ENCODE measurements at places on chromosomes 13 and 19.

GRCh38 chr19:29383696-29384095 lies 142.1 kb upstream of the VSTM2B start:
- DNase-seq: no peak

DNA sequence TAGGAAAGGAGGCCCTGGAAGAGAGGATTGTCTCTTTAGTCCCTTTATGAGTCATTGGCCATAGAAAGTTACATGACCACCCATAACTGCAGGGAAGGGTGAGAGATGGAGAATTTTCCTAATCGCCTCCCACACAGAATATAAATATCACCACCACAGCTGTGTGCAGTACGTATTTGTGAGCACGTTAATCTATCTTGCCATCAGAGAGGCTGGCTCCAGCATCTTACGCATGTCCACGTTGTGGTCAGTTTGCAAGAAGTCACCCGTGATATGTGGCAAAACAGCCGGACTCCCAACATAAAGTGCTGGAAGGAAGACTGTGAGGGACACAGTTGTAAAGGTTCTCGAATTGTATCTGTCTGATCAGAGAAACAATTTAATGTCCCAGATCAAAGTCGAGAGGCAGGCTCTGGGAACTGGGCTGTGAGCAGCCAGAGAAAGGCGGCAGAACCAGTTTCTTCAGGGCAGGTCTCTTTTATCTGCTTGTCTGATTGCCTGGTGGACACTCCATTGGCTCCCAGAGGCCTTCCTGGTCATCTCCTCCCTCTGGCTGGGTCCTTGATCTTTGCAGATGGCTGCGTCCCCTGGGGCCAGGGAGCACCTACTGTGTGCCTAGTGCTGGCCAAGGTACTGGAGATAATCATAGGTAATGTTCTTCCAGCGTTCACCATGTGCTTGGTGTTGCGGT lies 74.9 kb downstream of the SIPA1L3 start:
- DNase-seq: no peak

DNA sequence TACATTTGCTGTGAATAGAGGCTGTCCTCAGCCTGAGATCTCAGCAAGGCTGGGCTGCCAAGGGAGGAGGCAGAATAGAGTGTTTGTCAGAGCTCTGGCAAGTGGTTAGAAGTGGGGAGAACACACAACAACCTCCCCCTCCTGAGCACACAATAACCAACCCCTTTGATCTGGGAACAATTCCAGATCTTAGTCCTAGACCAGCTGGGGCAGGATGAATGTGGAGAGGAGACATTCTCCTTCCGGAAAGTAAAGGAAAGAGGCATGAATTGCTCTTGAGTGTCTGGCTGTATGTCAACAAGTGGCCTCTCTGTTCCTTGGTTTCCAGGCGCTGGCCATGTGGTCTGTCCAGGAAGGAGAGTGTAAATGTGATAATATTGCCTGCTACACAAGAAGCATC lies 114.9 kb upstream of the TMTC4 start:
- DNase-seq: peak; percentile 41

DNA sequence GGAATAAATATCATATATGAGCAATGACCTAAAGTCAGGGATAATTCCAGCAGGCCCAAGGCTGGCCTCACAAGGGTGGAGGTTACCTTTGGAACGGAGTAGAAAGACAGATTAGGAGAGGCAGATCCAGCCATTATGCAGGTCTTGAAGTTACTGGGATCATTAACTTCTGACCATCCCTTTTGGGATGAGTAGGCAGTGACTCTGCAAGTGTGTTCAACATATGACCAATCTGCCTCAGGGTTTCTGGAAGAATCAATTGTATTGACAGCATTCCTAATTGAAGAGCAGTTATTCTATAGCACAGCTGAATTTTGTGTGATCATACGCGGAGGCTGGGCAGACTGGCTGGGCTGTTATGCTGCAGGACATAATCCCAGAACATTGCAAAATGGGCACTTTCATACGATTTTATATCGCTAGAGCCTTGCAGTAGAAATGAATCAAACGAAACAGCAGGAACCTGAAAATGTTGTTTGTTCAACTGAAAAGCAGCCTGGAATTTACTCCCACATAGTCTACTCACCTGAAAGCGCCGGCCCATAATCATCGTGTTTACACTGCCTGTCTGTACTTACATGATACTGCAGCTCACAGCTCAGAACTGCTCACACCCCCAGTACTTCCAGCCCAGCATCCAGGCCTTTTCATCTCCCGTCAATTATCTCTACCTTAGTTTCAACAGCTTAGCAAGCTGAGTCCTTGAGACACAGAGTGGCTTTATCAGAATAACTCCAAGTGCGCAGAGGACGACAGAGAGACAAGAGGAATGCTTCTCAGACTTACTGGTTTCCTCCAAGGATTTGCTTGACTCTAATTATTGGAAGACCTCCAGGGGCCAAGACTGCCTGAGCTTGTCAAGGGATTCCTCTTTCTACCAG lies 556.1 kb downstream of the EFNB2 start:
- DNase-seq: no peak

- no peak for DNase-seq
Observed at GRCh38 chr13:69292789-69293425, 814.7 kb upstream of the ATXN8OS start.

GRCh38 chr13:73809561-73809960 lies 324.6 kb downstream of the KLF12 start:
- peak; percentile 63 for DNase-seq

- DNase-seq: no peak
Observed at GRCh38 chr19:10861103-10861651, 10.2 kb upstream of the CARM1 start.

- no peak for DNase-seq
Observed at GRCh38 chr13:82506805-82507414, 1375.4 kb downstream of the SLITRK1 start.

DNA sequence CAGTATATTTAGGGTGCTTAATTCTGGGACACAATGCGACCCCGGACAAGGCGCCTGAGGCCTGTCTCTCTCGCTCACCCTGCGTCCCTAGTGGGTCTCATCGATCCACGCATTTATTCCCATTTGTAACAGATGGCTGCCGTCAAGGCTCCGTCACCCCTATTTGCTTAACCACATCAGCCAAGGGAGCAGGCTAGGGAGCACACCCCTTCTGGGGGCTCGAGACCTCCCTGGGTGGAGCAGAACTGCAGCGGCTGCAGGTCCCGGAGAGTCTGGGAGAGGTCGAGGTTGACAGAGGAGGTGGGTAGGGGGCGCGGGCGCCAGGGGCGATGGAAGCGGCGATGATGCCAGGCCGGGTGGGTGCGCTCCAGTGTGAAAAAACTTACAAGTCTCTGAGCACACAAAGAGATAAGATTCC lies 507 bp downstream of the ALG5 start:
- DNase-seq: no peak

DNA sequence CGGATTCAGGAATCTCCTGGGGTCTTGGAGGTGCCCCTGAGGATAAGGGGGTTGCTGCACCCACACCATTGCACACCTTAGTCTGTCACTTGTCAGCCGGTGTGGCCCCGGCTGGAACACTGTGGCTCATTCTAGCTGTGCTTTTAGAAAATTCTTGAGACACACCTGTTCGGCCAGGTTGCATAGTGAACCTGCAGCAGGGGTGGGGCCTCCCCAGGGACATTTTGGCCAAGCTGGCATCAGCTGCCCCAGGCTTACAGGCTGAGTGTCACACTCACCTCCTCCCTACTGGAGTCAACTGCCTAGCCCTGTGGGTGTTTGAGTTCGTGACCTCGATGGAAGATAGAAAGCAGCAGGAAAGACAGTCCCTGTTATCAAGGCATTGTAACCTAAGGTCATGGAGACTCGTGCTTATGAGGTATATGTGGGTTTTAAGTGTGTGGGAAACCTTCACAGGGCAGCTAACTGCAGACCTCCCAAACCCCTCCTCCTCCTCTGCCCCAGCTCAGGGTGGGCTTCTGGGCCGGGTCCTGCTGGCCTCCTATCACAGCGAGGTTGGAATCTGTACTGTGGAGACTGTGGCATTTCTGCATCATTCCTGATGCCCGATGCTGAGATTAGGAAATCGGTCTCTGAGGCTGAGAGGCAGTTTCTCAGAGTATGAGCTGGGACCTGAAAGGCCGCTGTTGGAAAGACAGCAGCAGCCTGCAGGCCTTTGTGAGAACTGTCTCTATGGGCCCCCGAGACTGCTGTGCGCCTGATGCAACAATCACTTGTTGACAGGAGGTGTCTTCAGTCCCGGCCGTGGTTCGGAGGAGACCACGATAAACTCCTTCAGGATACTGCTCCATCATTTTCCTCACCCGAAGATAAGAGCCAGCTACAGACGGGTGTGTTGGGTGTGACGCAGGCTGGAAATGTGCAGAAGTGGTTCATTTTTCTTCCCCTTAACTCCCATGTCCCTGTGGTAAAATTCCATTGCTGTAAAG lies 72.2 kb downstream of the ATP11A start:
- DNase-seq: no peak

DNA sequence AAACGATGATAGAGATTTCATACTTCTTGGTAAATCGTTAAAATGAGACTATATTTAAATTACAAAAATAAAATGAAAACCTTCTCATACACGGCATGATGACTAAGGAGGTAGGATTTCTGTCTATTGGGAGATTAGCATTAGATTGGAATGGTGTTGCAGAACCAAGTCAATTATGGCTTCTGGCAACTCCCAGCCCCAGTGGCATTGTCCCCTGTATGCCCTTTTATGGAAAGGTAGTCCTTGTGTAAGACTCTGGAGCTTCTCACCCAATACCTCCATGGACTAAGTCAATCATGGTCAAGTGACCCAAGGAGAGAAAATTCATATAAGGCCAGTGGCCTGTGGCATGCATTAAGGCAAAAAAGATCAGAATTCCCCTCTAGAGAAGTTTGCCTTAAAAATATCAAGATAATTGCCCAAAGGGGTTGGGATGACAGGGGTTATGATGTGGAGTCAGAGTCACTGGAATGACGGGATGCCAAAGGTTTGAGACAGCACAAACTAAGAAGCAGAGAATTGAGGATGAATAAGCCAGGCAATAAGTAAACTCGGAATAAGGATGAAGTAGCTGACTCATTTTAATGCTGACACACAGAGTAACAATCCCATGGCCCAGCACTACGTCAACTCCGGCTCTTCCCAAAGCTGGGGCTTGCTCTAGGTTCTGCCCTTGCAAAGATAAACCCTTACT lies 57.8 kb upstream of the POSTN start:
- peak; percentile 95 for DNase-seq

- no peak for DNase-seq
Observed at GRCh38 chr19:49812452-49812996, 568 bp downstream of the FUZ start.

- DNase-seq: no peak
Observed at GRCh38 chr13:21463424-21463823, 4.3 kb upstream of the ZDHHC20 start.

DNA sequence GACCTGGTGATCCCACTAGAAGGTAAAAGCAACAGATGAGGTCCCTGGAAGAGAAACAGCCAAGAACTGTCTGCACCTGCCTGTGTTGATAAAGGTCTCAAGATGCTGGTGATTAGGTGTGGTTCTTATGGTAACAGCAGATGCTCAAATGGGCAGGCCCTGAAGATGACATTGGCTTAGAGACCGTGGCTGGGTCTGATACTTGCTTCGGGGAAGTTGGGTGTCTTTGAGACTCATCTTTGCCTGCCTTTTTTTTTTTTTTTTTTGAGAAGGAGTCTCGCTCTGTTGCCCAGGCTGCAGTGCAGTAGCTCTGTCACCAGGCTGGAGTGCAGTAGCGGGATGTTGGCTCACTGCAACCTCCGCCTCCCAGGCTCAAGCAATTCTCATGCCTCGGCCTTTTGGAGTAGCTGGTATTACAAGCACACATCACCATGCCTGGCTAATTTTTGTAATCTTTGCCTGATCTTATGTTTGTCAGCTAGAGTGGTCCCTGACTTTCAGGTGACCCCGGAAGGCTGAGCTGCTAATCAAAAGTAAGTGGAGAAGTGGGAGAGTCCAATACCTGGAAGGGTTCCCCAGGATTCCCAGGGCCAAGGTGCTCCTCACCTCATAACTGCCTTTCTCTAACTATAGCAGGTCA lies 7.9 kb downstream of the SLC25A23 start:
- DNase-seq: no peak

- no peak for DNase-seq
Observed at GRCh38 chr13:84705982-84706710, 823.9 kb upstream of the SLITRK1 start.

DNA sequence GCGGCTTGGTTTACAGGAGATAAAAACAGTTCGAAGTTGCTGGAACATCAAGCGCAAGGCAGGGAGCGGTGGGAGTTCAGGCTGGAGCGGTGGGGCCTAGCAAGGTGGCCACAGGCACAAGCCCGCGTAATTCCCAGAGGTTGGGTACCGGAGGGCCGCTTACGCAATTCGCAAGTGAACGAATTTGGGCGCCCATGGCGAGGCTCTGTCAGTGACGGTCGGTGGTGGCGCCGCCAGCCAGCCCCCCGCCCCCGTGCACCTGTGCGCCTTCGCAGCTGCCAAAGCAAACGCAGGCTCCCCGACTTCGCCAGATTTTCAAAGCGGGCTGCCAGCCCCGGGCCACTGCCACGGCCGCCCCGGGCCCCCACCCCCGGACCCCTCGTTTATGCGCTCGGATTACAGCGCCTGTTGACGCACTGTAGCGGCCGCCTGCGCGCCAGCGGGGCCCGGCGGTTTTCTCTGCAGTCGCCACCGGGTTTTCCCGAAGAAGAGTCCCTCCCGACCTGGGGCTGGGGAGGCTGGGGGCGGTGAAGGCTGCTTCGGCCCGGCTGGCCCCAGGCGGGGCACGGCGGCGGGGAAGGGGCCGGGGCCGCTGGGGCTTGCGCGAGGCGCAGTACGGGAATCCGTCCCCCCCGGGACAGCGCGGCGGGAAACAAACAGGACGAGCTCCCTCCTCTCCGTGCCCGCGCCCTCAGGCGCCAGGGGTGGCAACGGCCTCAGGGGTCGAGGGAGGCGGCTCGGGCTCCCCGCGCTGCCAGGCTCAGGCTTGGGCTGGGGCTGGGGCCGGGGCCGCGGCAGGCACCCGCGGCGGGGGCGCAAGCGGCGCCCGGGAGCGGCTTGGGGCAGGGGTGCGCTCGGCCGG lies 709 bp downstream of the N4BP2L1 start:
- DNase-seq: peak; percentile 23

Data from astrocyte of the spinal cord (primary cell).